Stimulated activated CD4-positive, alpha-beta T cell treated with anti-CD3 and anti-CD28 coated beads, Interleukin-2, amount 100 ng/mL, for 24 hours (primary cell): ENCODE measurements at places on chromosomes 4 and X.

- DNase-seq, result no peak
Measured at GRCh38 chr4:159685340-159686092, 582.6 kb downstream of the RAPGEF2 start.

DNA sequence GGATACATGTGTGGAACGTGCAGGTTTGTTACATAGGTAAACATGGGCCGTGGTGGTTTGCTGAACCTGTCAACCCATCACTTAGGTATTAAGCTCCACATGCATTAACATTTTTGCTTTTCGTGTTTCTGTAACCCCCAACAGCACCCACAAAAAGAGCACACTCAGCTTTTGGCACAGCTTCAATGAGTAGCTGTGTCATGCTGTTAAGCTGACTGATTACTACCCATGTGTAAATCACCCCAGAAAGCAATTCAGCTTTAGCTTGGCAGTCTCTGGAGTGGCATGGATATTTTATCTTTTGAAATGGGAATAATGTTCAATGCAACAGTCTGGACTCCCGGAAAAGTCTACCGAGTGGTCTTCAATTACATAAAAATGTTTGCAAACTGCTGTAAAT lies 734.3 kb downstream of the STIM2 start:
- no peak for DNase-seq

- DNase-seq, result no peak
Measured at GRCh38 chrX:44829832-44830231, 14.0 kb upstream of the DUSP21 start.

- no peak for DNase-seq
Measured at GRCh38 chrX:19545651-19546050, 30.3 kb upstream of the MAP3K15 start.

GRCh38 chr4:114890773-114891172 lies 222.6 kb downstream of the NDST4 start:
- no peak for DNase-seq

DNA sequence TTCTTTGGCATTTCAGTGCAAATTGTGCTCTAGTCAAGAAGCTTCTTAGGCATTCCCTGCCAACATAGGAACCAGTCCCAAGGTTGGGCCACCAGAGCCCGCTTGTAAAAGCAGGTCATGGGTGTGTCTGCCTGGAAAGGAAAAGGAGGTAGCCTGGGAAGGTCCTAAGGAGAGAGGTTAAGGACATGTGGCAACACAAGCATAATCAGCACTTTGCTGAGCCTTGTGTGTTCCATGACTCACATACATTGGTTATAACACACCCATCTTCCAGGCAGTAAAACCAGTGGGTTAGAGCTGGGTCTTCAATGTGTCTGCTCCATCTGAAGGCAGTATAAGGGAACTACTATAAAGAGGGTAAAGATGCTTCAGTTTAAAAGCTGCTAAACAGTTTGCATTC lies 165.0 kb downstream of the FHIP1A start:
- DNase-seq, result no peak

GRCh38 chr4:48403779-48404178 lies 62.5 kb downstream of the SLAIN2 start:
- no peak for DNase-seq

GRCh38 chr4:89056953-89057398 lies at the start of gene FAM13A:
FAM13A (minus strand) TSS chr4:89057185; CDS start chr4:89056964, 221 bp downstream.
- DNase-seq, result no peak

DNA sequence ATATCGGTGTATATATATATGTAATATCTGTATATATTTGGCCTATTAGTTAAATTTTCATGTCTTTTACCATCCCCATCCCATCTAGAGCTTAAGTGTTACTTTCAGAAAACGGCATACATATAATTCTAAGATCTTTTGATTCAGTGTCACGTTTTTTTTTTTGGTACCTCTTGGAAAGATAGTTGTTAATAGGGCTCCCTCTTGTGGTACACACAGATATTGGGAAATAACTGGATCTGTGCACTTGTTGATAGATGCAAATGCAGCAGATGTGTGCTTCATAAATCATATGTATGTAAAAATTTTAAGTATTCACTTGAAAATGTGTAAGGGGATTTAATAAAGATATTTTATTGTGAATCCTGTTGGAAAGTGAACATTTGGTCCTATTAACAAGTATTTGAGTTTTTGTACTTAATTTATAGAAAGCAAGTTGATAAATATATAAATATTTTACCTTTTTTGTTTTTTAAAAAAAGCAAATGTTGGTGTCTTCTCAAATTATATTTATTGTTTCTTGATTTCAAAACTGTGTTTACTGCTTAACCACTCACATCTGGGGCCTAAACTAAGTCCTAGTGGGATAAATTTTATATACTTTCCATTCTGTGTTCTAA lies 74.7 kb downstream of the PAQR3 start:
- DNase-seq, result no peak

GRCh38 chr4:121358473-121358872 lies 22.3 kb downstream of the QRFPR start:
- DNase-seq, result no peak

DNA sequence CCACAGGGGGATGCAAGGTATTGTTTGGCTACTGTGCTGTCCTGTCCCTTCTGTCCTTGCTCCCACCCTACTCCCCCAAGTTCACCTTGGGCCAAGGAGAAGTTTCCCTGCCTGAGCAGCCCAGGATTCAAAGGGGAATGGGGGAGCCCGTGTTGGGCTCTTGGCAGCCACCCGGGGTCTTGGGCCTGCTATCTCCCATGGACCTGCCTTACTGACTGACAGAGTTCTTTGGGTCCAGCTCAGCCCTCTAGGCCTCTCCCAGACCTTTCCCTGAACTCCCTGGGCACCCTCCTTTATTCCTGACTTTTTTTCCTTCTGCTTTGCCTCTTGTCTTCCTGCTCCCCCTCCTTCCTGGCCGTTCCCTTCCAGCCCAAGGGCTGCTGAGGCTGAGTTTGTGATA lies 67.4 kb downstream of the STARD8 start:
- no peak for DNase-seq

DNA sequence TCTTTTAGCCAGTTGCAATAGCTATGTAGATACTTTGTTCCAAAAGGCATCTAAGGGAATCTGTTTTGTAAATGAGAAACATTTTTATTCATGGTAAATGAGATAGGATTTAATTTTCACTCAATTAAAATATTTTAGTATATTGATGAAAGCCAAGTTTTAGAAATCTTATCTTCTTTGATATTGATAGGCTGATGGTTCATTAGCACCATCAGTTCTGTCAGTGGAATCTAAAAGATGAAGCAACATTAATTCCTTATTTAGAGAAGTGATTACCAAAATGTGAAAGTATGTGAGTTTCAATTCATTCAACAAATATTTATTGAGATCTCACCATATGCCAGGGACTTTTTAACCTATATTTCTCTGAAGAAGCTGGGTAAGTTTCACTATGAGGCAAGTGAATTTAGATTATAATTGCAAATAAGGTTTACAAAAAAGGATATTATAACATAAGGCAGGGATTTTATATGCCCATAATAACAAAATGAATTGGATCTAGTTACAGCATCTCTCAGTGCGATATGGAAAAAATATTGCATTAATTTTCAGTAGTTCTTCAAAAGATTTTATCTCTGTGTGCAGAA lies 79.3 kb downstream of the GABRB1 start:
- no peak for DNase-seq

DNA sequence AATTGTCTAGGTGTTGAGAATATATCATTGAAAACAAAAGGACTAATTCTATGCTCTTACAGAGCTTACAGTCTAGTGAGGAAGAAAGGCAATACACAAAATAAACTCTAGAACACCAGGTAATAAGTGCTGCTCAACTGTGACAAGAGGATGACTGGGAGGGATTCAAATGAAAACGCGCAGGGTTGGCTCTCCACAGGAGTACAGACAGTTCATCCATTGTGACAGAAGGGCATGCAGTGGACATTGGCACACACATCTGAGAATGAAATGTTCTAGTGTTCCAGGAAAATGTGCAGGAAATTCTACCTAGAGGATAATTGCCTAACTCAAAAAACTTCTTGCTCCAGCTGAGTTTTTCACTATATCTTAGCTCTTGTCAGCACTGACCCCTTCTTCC lies 492.0 kb downstream of the IDS start:
- no peak for DNase-seq
